ENCODE measurements at places on chromosomes 1 and 21. TPM values are rescaled to one million over a fixed set of nuclear protein-coding genes. Genes with fewer than 3 reads are reported as not detected.

LCE3D gene
- total RNA-seq: not detected

SMIM1 gene
- total RNA-seq: 0.56 TPM

GRCh38 chr21:44574457-44575306 lies 1.2 kb downstream of the KRTAP10-4 start:
- DNase-seq: no peak

H6PD gene
- 21.3 TPM for total RNA-seq

DNA sequence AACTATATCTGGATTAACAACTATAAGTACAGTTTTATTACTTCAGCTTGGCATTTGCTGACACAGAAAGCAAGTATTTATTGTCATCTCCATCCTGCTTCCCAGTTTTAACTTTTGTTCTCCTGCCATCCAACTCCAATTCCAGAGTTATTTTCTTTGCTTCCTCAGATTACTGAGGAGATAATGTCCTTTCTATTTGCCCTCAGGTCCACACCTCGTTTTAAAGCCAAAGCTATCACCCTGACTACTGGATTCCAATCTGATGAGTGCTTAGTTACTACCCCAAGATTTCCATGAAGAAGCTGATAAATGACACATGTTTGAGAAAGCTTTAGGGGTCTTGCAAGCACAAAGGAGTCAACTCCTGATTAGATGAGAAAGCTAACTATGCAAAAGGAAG lies 25.2 kb downstream of the ACKR1 start:
- DNase-seq: no peak

- DNase-seq: no peak
Observed at GRCh38 chr1:56866656-56867055, 12.1 kb downstream of the C8A start.

MACF1 gene
- total RNA-seq: 751 TPM

Data from dermis blood vessel endothelial cell (primary cell).